Muscle of leg (tissue), 16 donors: ENCODE measurements at places on chromosomes 3 and 15.

DNA sequence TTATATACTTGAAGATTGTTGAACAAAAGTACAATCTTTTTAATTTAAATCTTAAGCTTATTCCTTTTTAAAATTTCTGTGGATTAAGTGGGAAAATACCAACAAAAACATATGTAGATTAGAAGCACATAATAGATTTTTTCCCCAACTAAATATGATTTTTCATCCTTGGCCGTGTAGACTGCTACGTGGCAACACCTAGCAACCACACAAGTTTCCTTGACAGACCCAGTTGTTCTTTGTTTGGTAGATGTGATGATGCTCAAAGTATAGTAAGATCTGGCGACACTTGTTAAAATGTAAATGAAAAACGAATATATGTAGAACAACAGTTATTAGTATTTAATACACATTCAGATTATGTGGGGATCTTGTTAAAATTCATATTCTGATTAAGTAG lies 271.0 kb upstream of the ROBO2 start:
- DNase-seq: no peak

- DNase-seq: no peak
Measured at GRCh38 chr3:12981306-12982275, 91.6 kb downstream of the IQSEC1 start.

- DNase-seq: no peak
Measured at GRCh38 chr3:24678021-24678420, 183.4 kb upstream of the THRB start.

DNA sequence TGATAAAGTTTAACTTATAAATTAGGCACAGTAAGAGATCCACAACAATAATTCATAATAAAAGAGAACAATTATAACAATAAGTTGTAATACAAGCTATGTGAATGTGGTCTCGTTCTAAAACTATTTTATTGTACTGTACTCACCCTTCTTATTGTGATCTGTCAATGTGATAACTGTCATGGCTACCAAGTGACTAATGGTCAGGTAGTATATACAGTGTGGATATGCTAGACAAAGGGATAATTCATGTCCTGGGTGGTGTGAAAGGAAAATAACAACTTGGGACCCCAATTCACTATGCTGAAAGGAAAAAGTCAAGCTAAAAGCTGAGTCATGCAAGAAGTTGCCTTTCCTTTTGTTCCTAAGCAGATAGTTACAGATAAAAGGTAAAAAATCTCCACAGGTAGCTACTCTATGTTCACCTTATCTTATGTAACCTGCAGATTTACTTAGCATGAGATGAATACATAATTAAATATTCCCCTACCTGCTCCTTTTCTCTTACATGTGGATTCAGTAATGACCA lies 10.7 kb upstream of the CYP8B1 start:
- no peak for DNase-seq

- no peak for DNase-seq
Measured at GRCh38 chr3:144308396-144308795, 336.8 kb downstream of the DIPK2A start.

DNA sequence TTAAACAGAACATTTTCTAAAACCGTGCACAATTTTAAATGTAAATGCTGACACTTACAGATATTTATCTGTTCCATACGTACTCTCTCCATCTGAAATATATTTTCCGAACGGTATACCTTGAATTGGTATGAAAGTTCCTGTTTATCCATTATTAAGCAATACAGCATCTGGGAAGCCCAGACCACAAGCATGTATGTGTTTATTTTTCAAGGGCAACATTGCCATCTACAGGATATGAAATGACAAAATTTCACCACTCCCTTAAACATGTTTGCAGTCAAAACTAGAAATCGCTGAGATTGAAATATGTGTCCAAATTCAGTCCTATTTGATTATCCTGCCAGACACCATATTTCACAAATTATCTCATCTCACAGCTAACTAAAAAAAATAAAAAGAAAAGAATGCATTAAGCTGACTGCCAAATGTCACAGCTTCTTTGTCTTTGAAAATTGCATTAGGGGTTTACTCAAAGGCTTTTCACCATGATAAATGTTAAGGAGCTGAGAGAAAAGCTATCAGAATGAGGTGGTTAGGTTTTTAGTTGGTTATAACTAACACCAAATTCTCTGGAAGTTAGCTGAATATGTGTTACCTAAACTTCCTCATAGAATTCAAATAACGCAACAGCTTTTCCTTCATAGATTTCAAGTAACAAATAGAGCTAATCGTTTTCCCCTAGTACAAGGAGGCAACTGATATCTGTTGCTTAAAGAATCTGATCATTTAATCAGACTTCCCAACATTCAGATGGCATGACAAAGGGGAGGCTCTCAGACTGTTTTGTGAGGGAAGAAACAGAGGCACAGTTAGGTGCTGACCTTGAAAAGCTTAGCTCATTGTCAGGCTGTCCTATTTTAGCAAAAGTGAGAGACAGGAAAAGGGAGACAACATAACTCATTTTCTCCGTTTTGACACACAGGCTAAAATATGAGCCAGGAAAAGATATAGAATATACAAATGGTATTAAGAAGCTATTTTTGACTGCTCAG lies 533.1 kb downstream of the TBL1XR1 start:
- peak; percentile 87 for DNase-seq

DNA sequence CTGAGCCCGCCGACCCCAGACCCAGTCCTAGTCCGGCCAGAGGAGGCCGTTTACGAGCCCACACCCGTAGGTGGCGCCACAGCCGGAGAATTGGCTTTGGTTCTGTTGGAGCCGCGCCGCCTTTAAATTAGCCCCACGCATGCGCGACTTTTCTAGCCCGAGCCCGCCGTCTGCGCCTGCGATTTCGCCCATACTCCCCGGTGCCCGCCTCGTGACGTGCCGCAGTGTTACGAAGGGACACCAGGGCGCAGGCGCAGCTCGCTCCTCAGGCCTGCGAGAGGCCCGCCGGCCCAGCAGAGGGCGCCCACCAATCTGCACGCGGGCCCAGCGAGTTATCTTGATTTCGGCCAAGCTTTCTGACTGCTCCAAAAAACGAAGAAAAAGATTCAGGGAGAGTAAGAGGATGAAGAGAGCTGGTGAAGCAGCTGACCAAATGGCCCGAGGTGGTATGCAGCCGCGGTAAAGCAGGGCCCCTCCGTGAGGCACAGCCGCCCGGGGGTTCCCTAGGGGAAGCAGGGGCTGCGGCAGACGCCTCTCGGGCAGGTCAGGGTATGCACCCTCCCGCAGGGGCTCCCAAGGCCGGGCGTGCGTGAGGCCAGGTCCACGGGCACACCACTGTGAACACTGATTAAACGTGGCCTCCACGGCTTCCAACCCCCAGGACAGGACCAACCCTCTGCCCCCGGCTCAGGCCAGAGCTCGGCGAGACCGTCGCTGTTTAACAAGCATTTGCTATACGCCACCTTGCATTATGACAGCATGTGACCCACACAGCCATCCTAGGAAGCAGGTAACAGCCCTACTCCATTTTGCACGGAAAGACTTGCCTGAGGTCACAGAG lies 32.8 kb downstream of the RPN1 start:
- peak; percentile 98 for DNase-seq

GRCh38 chr15:42147431-42147735 lies 9.1 kb downstream of the PLA2G4F start:
- DNase-seq: no peak

- no peak for DNase-seq
Measured at GRCh38 chr3:32493437-32494414, 8.9 kb downstream of the CMTM6 start.

- DNase-seq: no peak
Measured at GRCh38 chr3:10219737-10220136, 28.5 kb upstream of the TATDN2 start.

- no peak for DNase-seq
Measured at GRCh38 chr15:29880341-29880740, 58.1 kb upstream of the TJP1 start.

DNA sequence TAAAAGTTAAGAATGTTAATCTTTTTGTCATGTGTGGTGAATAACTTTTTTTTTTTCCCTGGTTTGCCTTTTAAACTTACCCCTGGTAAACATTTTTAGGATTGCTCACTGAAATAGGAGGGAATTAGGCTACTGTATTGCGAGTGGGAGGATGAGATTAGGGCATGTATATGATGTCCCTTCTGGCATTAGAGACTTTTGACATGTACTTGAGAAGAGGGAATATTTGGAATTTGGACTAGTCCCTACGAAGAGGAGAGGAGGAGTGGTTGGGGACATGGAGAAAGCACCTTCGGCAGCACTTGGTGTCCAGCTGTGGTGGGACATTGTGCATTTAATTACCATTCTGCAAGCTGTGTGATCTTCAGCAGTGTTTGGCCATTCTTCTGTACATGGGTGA lies 25.0 kb downstream of the PDE8A start:
- no peak for DNase-seq

DNA sequence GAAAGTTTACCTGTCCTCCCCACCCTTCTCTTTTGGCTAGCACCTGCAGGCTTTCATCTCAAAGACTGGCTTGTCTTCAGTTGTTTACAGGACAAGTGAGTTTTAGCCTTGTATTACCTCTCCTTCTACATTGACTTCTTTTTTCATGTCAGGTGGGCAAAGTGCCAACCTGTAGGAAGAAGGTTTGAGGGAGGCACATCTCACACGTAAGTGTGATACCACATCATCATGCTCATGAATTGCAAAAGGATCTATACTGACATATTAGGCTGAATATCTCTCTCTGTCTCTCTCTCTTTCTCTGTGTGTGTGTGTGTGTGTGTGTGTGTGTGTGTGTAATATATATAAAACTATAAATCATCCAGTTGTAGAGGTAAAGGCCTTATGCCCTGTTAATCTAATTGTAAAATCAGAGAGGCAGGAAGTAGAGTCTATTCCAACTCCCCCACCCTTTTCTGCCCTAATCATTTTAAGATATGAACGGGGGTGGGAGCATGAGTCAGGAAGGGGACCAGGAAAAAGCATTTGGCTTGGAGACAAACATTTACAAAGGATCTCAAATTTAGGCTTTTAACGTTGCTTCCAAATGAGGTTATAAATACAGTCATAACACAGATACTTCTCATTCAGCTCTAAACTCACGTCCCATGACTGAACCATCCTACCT lies 107.0 kb upstream of the PFN2 start:
- DNase-seq: no peak

GRCh38 chr3:14506626-14507304 lies 33.4 kb downstream of the GRIP2 start:
- DNase-seq: no peak

DNA sequence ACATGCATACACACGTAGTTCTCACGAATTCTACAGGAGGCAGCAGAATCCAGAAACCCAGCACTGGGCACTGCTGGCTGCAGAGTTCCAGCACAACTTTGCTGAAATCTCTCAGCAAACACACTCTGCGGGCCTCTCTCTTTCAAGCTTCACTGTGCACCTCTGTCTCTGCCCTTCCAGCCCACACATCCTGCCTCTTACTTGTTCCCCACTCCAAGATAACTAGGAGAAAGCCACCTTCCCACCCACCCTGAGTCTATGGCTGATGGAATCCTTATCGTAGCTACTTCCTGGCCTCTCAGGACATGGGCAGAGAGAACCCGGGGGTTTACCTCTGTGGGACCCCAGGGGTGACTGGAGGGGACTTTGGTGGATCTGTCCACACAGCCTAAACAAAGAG lies 11.9 kb downstream of the ANP32A start:
- DNase-seq: no peak

DNA sequence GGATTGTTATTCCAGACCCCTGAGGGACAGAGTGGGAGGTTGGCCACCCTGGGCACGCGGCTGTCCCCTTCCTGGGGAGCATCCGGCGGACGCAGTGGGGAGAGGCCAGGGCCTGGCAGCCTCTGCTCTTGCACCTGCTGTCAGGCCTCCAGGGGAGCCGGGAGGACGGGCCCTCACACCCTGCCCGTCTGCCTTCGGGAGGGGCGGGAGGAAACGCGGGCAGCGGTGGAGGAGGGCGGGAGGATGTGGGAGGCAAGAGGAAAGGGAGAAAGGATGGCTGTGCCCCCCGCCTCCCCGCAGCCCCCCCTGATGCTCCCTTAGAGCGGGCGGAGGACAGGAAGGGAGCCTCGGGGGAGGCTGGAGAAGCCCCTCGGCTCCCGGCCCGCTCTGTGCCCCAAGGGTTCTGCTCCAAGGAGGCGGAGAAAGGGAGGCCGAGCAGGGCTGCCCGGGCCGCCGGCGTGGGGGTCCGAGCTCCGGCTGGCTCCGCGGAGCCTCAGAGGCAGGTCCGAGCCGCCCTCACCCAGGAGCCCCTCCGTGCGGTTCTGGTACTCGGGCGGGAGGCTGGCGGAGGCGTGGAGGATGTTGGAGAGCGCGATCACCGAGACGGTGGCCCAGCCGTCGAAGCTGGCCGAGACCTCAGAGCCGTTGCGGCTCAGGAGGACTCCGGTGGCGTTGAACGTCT lies 40.9 kb downstream of the MUC20 start:
- DNase-seq: peak; percentile 17

DNA sequence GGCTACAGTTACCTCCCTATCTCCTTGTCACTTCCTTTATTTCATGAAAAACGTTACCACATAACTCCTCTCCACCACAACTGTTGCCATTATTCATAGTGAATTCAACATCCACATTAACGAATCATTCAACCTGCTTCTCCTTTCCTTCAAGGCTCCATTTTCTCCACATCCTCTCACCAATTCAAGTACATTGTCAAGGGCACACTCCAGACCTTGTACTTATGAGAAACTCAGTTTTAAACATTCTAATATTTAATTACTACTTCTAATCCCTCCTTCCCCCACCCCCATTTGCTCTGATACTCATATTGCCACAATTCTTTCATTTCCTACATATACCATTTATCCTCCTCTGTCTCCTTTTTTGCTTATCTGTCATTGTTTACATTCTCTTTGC lies 871.2 kb downstream of the TUSC7 start:
- no peak for DNase-seq

- no peak for DNase-seq
Measured at GRCh38 chr3:105960381-105960780, 91.6 kb upstream of the CBLB start.

GRCh38 chr15:49627407-49627877 lies 6.6 kb downstream of the DTWD1 start:
- DNase-seq: no peak

DNA sequence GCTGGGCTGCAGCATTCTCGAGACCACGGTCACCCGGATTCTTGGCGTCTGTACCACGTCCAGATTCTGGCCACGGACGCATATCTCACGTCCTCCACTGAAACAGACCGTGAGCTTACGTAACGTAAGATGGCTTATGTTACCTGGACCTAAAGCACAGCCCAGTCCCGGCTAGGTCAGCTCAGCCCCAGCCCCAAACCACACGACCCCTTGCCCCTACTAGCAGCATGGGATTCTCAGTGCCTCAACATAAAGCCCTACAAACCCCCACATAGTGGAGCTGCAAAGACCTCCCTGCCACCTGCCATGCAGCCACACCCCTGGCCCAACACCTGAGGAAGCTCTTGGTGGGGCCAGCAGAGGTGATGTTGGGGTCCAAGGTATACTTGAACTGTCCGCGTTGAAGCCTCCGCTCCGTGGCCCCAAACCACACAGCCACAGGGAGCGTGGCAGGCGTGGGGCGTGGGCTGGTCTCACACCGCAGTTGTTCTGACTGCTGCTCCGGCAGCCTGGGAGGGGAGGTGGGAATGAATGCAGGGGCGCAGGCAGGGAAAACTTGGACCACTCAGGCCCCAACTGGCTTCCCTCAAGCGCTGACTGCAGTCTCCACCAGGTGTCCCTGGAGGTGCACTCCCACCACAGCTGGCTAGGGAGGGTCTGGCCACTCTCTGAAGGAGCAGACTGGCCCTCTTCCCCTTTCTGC lies 14.5 kb downstream of the PLXNB1 start:
- DNase-seq: no peak

GRCh38 chr15:71294911-71295602 lies 179.8 kb downstream of the THSD4 start:
- DNase-seq: no peak
